Esophagus squamous epithelium (tissue), 5 donors: ENCODE measurements at places on chromosomes 4 and X.

GRCh38 chr4:1362521-1362920, 15.5 kb downstream of the UVSSA start:
- no peak for DNase-seq

GRCh38 chrX:50814701-50815100, 707 bp upstream of the SHROOM4 start:
- no peak for DNase-seq

DNA sequence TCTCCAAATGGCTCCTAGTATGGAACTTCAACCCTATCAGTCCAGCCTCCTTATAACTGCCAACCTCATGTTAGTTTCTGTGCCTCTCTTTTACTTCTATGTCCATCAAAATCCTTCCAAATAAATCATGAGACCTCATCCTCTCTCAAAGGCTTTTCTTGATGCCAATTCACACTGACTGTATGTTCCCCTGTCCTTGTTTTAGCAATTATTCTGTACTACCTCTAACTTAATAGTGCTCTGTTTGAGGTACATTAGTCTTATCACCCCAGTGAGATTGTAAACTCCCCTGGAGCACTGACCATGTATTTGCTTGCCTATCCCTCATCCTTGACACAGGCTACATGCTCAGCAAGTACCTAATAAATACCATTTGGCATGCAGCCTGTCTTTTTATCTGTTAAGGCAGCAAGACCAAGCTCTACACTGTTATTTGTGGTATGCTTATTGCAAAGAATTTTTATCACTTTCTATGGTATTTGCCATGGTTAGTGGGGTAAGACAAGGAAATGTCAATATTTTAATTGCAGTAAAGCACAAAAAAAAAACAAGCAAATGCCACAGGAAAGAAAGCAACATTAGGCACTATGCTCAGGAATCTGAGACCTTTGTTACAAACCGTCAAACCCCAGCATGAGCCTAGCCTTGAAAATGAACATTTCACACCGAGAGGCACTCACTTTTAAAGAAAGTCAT, 119.2 kb downstream of the SMARCA1 start:
- no peak for DNase-seq

DNA sequence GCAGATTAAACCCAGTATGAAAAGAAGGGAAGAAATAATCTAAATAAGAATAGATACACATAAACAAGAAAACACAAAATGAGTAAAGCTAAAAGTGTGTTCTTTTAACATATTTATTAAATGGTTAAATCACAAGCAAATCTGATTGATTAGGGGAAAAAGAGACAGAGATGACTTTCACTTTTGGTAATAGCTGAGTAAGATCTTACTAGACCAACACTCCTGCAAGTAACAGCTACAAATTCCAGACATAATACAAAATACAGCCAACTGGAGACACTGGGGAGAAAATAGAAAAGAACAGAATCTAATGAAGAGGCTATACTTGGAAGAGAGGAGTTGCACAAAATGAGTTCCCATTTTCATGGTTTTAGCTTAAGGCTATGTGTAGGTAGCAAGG, 33.5 kb downstream of the OR13H1 start:
- DNase-seq = no peak
